CD14-positive monocyte (primary cell): ENCODE measurements at places on chromosomes 7 and 10. TPM values are rescaled to one million over a fixed set of nuclear protein-coding genes. Genes with fewer than 3 reads are reported as not detected.
A peak's percentile ranks its signal among the peaks of the same experiment; 100 is the strongest.

DNA sequence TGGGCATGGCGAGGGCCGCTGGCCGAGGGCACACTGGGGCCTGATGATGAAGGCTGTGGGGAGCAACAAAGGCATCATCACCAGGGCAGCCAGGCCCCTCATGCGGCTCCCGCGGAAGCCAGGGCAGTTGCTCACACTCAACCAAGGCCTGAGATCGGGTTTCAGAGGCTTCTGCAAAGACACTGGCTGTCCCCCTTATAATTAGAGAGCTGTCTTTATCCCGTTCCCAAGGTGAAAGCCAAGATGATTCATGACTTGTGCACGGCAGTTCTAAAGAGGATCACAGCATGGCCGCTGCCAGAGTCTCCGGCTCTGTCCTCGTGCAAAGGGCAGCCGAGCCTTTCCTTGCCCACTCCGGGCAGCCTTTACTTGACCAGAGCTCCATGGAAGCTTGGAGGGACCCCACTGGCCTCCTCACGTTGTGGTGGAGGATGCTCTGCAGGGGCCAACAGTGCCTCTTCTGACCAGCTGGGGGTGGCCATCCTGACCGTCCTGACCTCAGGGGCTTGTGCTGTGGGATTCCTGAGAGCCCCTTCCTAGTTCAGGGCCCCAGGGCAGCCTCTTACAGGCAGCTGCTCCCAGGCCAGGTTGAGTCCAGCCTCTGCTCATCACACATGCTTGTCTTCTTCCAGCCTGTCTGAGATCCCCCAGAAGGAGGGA is 82.3 kb downstream of the PRKAG2 start:
- peaks cover 70% of the 10 kb centered on the region for H3K4me1 ChIP-seq
- H3K4me3 ChIP-seq, result no peak overlapping the region
- DNase-seq, result no peak

GRCh38 chr10:59372543-59372942 is 10.2 kb upstream of the FAM13C start:
- H3K4me1 ChIP-seq, result no peaks in the 10 kb centered on the region
- no peak overlapping the region for H3K4me3 ChIP-seq
- no peaks in the 10 kb centered on the region for H3K36me3 ChIP-seq
- H3K27ac ChIP-seq, result no peak overlapping the region

DNA sequence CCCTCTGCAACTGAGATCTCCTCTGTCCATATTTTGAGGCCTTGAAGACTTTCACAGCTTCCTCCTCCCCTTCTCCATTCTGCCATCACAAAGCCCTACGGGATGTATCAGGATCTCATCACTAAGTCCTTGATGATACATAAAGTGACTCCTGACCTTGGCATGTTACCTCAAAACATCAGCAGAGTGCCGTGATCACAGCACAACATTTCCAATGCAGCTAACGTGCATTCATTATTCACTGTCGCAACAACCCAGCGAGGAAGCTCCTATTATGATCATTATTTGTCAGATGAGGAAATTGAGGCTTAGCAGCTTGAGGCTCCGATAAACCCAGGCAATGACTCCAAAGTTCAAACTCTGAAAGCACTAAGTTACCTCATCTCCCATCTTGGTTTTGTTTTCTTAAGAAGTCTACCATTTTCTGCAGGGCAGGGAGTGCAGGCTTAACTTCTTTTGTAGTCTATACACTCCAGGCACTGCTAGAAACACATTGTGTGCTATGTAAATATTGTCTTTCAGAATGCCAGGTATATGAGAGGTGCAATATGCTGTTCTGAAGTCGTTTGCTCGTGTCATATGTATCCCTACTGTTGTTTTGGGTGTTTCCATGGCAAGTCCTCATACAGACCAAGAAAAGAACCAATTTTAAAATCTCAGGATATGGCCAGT is 80.6 kb upstream of the C1QL3 start:
- no peak overlapping the region for H3K4me3 ChIP-seq
- H3K4me1 ChIP-seq, result no peaks in the 10 kb centered on the region
- DNase-seq, result no peak
- no peaks in the 10 kb centered on the region for H3K27me3 ChIP-seq

DNA sequence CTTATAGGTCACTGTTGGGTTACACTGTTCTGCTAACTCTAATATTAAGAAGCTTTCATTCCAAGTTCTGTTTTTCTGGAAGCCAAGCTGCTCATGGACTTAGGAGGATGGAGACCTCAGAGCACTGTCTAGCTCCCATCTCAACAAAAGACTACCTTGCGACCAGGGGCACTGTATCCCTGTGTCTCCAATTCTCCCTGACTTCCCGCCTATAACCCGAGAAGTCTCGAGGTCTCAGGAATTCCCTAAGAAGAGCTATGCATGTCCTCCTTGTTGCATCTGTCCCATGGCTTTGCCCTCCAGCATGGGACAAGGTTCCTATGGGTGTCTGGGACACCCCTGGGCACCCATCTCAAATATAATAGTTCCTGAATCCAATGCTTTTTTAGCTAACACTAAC is 31.2 kb downstream of the BTBD16 start:
- no peak overlapping the region for H3K27ac ChIP-seq
- no peak for DNase-seq
- H3K4me3 ChIP-seq, result no peak overlapping the region
- no peaks in the 10 kb centered on the region for H3K27me3 ChIP-seq
- H3K4me1 ChIP-seq, result no peaks in the 10 kb centered on the region
- no peaks in the 10 kb centered on the region for H3K36me3 ChIP-seq

The HOXA13 gene
- polyA plus RNA-seq, result not detected

- DNase-seq, result no peak
- H3K4me1 ChIP-seq, result peaks cover 44% of the 10 kb centered on the region
- H3K27me3 ChIP-seq, result no peaks in the 10 kb centered on the region
- no peaks in the 10 kb centered on the region for H3K36me3 ChIP-seq
- no peak overlapping the region for H3K4me3 ChIP-seq
Observed at GRCh38 chr10:49176310-49177268, 11.6 kb downstream of the TMEM273 start.

- no peak overlapping the region for H3K27ac ChIP-seq
- no peaks in the 10 kb centered on the region for H3K27me3 ChIP-seq
- no peak for DNase-seq
- no peaks in the 10 kb centered on the region for H3K4me1 ChIP-seq
Observed at GRCh38 chr7:7862393-7862792, 106.2 kb upstream of the GLCCI1 start.

The PAX2 gene
- not detected for polyA plus RNA-seq

- no peak for DNase-seq
- H3K4me3 ChIP-seq, result no peak overlapping the region
- no peaks in the 10 kb centered on the region for H3K36me3 ChIP-seq
Observed at GRCh38 chr10:6788231-6788630, 208.2 kb upstream of the PRKCQ start.

- no peak overlapping the region for H3K27ac ChIP-seq
- H3K27me3 ChIP-seq, result no peaks in the 10 kb centered on the region
- H3K4me1 ChIP-seq, result no peaks in the 10 kb centered on the region
- no peaks in the 10 kb centered on the region for H3K36me3 ChIP-seq
Observed at GRCh38 chr7:137462847-137463246, 119.3 kb upstream of the PTN start.

DNA sequence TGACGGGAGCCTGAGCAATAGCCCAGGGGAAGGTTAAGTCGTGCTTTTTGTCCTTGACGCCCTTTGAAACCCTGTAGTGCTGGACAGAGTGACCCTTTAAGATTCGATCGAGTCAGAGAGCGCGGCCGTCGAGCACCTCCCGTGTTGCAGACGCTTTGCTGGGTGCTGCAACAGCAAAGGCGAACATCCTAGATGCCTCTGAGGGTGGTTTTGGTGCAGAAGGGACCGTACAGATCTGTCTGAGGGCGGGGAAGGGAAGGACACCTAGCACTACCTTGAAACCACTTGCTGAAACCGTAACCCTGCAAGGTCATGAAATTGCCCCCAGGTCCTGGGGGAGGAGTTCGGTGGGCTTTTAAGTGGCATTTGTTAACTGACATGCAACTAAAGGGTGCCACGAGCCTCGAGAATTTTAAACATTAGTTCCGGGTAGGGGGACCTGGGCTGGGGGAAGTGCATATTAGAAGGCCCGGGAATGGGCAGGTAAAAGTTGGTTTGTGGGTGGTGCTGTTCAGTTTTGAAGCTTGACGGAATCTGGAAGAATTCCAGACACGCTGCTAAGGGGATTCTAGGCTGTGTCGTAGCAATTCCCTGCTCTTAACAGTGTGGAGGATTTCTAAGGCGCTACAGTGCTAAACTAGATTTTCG is 786 bp downstream of the ATP5F1C start:
- peak overlapping the region; percentile 80 for H3K27ac ChIP-seq
- DNase-seq, result peak; percentile 23
- H3K36me3 ChIP-seq, result peaks cover 3% of the 10 kb centered on the region
- peak overlapping the region; percentile 87 for H3K4me3 ChIP-seq

DNA sequence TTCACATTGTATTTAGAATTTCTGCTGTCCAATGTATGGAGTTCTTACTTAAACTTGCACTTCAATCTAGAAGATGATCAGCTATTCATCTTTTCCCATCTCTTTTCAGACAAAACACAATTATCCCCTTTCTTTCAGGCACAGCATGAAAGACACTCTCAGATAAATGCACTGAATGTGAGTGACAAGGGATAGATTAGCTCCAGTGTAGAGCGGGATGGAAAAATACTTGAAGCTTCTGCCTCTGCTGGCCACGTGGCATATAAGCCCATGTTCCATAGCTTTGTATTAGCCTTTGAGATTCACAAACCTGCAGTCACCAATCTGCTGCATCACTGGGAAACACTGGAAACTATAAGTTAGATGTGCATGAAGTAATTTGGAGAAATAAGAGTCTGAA is 162.2 kb upstream of the FAM3C start:
- no peaks in the 10 kb centered on the region for H3K4me1 ChIP-seq
- DNase-seq, result no peak
- H3K27ac ChIP-seq, result no peak overlapping the region
- no peaks in the 10 kb centered on the region for H3K27me3 ChIP-seq

GRCh38 chr10:79107736-79108264 is 39.0 kb downstream of the ZMIZ1 start:
- peaks cover 27% of the 10 kb centered on the region for H3K4me1 ChIP-seq
- DNase-seq, result no peak
- no peaks in the 10 kb centered on the region for H3K27me3 ChIP-seq
- H3K36me3 ChIP-seq, result peaks cover 24% of the 10 kb centered on the region
- H3K4me3 ChIP-seq, result no peak overlapping the region

- no peaks in the 10 kb centered on the region for H3K4me1 ChIP-seq
- H3K36me3 ChIP-seq, result no peaks in the 10 kb centered on the region
- H3K27ac ChIP-seq, result no peak overlapping the region
- no peak overlapping the region for H3K4me3 ChIP-seq
- no peak for DNase-seq
Observed at GRCh38 chr7:8382004-8382730, 51.2 kb upstream of the NXPH1 start.

The CPA1 gene
- polyA plus RNA-seq, result not detected in 2 replicates

DNA sequence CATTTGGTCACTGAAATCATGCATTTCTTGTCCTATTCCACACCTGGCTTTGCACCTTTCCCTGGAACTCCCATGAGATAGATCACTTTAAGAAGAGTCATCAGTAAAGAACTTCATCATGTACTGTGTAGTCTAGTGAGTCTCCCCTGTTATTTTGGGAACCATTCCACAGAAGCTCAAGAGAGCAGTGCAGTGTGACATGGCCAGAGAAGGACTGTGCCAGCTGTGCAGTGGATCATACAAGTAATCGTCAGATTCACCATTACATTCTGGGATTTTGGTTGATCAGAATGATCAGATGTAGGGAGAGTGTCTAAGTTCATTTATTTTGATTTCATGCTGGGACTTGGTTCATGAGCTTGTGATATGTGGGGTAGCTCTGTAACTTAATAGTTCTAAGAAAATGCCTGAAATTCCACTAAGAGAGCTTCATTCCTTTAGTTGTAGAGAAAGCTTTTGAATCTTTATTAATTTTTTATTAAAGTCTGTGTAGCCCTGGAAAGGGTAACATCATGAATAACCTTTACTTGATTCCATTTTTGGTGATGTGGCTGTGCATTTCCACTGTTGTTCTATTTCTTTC is 166.8 kb downstream of the SUGCT start:
- H3K4me3 ChIP-seq, result no peak overlapping the region
- H3K4me1 ChIP-seq, result no peaks in the 10 kb centered on the region
- DNase-seq, result no peak
- no peaks in the 10 kb centered on the region for H3K27me3 ChIP-seq

DNA sequence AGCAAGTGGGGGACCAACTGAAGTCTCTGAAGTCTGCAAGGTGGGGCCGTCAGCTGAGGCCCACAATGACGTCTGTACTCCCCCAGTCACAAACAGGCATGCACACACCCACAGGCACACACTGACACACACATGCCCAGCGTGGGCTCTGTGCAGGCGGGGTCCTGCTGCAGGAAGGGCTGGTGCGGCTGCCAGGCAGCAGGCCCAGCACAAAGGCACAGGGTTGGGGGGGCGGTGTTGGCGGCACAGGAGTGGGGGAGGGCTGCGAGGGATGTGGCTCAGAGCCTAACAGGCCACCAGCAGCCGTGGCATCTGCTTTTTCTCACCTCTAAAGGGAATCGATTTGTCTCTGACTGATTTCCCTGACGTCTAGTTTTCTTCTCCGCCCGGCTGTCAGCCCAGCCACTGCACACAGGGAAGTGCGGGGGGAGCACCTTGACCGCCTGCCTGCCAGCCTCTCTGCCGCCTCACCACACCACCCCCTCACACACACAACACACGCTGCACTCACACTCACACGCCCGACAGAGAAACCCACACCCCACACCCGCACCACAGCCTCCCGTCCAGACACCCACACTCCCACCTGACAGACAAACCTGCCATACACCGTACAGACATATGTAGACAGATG is 43.5 kb upstream of the ZMIZ1 start:
- no peak overlapping the region for H3K27ac ChIP-seq
- H3K27me3 ChIP-seq, result no peaks in the 10 kb centered on the region
- no peak for DNase-seq
- H3K4me3 ChIP-seq, result no peak overlapping the region

The CALHM3 gene
- not detected for polyA plus RNA-seq

- H3K4me3 ChIP-seq, result no peak overlapping the region
- peaks cover 40% of the 10 kb centered on the region for H3K4me1 ChIP-seq
- no peaks in the 10 kb centered on the region for H3K27me3 ChIP-seq
- DNase-seq, result no peak
- H3K36me3 ChIP-seq, result peaks cover 24% of the 10 kb centered on the region
Observed at GRCh38 chr7:80916770-80917741, 1.8 kb downstream of the SEMA3C start.

The PDE6C gene
- not detected for polyA plus RNA-seq

The ANKRD7 gene
- not detected for polyA plus RNA-seq

The TSPAN13 gene
- polyA plus RNA-seq, result 0.04 and 0.09 TPM in 2 replicates

The PTPRE gene
- 125 TPM for polyA plus RNA-seq

- no peak for DNase-seq
- no peaks in the 10 kb centered on the region for H3K4me1 ChIP-seq
- H3K27ac ChIP-seq, result no peak overlapping the region
- no peak overlapping the region for H3K4me3 ChIP-seq
- no peaks in the 10 kb centered on the region for H3K36me3 ChIP-seq
Observed at GRCh38 chr7:13834328-13834761, 155.1 kb downstream of the ETV1 start.

The NUTM2D gene
- not detected for polyA plus RNA-seq

The UCMA gene
- polyA plus RNA-seq, result not detected

The LYZL1 gene
- not detected for polyA plus RNA-seq

DNA sequence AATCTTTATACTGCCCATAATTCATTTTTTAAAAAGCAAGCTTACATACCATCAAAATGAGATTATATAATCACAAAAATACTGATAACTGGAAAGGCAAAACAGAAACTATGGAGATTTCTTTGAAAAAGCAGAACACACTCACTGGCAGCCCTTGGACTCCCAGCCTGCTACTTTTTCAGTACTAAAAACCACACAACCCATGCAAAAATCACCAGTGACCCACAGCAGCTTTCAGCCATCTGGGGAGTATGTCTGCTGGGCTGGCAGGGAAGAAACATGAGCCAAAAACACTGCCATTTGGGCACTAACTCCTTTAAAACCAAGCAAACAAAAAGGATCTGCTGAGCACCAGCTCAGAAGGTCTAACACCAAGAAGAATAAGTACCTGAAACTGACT is 80.0 kb upstream of the DDC start:
- H3K27me3 ChIP-seq, result no peaks in the 10 kb centered on the region
- no peak overlapping the region for H3K27ac ChIP-seq
- DNase-seq, result no peak
- no peaks in the 10 kb centered on the region for H3K36me3 ChIP-seq

The NFE2L3 gene
- polyA plus RNA-seq, result 2.7 and 4.4 TPM in 2 replicates
